ENCODE measurements at places on chromosomes 11 and 22.

GRCh38 chr11:119520400-119520799 is 97.4 kb upstream of the THY1 start:
- DNase-seq = no peak

DNA sequence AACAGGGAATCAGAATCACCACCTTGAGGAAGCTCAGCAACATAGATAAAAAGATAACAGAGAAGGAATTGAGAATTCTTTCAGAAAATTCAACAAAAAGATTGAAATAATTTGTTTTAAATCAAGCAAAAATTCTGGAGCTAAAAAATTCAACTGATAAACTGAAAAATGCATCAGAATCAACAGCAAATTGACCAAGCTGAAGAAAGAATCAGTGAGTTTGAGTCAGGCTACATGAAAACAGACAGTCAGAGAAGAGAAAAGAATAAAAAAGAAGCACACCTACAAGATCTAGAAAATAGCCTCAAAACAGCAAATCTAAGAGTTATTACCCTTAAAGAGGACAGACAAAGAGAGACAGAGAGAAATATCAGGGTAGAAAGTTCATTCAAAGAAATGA is 28.8 kb downstream of the BTG4 start:
- no peak for DNase-seq

- no peak for DNase-seq
These were observed 49.5 kb upstream of the HSPA8 start for GRCh38 chr11:123111465-123111864.

GRCh38 chr22:27337676-27338075 is 463.9 kb downstream of the MN1 start:
- no peak for DNase-seq

- DNase-seq = no peak
These were observed 17.9 kb upstream of the KCNQ1OT1 start for GRCh38 chr11:2717561-2718325.

DNA sequence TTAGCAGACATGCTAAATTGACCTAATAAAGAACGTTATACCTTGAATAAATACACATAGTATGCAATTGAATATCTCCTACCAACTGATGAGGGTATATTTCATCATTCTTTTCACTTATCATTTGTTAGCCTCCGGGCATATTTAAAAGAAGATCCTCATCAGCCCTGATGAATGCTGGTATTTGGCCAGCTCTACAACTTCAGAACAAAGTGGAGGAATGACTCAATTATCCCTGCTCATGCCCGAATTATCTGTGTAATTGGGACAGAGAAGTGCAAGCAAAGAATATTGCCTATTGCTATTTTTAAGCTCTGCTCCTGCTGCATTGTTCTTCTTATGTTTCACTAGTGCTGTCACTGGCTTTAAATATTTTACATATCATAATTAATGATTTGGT is 622.1 kb downstream of the METTL15 start:
- no peak for DNase-seq

GRCh38 chr11:69053546-69054396 is 5.0 kb downstream of the TPCN2 start:
- no peak for DNase-seq

DNA sequence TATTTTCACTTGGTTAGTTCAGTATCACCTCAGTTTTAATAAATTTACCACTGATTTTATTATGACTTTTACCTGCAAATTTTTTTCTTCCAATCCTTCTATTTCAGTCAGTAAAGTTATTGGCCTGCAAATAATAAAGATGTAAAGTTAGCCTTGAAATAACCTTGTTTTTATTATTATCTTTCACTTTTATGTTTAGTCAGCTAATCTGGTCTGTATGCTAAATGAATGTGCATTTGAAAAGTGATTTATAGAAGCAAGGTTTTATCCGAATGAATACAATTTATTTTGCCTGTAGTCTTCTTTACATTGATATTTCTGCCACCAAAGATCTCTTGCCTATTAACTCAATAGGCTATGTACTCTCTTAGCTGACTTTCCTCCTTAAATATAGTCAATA is 425.7 kb downstream of the CNTN5 start:
- DNase-seq = no peak

DNA sequence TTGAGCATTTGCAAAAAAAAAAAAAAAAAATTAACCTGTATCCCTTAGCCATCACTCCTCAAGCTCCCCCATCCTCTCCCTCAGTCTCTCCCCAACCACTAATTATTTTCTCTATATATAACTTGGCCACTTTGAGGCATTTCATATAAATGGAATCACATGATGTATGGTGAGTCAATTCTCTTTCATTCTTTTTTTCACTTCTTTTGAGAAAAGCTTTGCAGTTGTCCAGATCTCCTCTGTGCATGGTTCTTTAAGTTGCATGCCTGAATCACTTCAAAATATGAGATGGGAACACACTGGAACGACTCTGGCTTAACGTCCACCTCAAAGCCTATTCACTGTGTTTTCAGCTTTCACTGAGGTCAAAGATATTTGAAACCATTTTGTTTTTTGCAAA is 40.7 kb downstream of the SHANK2 start:
- no peak for DNase-seq

DNA sequence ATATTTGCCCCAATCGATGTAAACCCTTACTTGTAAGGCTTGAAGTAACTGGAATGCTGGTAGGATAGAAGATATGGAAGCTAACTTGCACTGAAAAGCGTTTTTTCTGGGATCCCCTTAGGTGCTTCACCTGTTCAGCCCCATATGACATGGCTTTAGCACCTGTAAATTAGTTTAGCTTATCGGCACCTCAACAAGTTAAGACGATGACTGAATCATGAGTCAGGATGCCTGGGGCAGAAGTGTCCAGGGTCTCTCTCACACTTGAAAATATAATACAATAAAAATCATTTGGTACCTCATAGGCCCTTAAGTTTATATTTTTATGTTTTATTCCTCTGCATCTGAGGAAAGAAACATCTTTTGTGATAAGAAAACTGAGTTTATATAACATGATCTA is 409.2 kb upstream of the LRRC4C start:
- DNase-seq = no peak

GRCh38 chr11:36073411-36074203 is 129.7 kb downstream of the LDLRAD3 start:
- no peak for DNase-seq

GRCh38 chr11:65454696-65455456 is 32.3 kb downstream of the NEAT1 start:
- DNase-seq = peak; percentile 63

DNA sequence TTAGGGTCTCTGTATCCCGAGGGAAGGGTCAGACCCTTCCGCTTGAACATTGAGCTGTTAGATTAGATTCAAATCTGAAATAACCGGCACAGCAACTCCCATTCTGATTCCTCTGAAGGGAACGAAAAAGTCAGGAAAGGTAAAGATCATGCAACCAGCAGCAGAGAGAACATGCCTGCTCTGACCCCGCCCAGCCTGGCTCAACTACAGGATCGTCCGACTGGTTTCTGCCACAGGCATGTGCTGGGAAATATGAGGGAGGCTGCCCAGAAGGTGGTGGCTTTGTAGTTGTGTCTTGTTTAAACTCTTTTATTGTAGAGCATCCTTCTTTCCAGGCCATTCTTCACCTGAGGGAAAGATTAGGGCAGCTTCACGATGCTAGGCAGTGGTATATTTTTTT is 5.0 kb upstream of the MTNR1B start:
- DNase-seq = no peak

DNA sequence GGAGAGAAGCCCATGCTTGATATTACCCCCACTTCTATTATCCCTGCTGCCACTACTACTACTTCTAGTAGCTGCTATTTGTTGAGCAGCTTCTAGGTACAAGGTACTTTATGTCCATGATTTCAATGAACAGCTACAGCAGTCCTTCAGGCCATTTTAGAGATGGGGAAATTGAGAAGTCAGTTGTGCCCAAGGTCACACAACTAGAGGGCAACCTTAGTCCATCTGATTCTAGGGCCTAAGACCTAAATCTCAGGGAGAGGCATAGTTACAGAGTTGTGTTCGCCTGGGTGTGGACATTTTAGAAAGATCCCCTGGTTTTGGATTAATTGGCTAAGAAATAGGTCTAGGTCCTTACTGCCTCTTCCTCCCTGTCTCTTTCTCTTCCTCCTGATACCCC is 52.3 kb downstream of the MICAL2 start:
- DNase-seq = no peak

GRCh38 chr11:86134580-86135318 is 65.9 kb upstream of the PICALM start:
- no peak for DNase-seq

GRCh38 chr11:96614846-96615245 is 225.0 kb downstream of the JRKL start:
- DNase-seq = no peak

GRCh38 chr22:40602231-40602630 is 34.3 kb downstream of the MRTFA start:
- no peak for DNase-seq

- no peak for DNase-seq
These were observed 31.1 kb upstream of the WT1 start for GRCh38 chr11:32466279-32466915.

DNA sequence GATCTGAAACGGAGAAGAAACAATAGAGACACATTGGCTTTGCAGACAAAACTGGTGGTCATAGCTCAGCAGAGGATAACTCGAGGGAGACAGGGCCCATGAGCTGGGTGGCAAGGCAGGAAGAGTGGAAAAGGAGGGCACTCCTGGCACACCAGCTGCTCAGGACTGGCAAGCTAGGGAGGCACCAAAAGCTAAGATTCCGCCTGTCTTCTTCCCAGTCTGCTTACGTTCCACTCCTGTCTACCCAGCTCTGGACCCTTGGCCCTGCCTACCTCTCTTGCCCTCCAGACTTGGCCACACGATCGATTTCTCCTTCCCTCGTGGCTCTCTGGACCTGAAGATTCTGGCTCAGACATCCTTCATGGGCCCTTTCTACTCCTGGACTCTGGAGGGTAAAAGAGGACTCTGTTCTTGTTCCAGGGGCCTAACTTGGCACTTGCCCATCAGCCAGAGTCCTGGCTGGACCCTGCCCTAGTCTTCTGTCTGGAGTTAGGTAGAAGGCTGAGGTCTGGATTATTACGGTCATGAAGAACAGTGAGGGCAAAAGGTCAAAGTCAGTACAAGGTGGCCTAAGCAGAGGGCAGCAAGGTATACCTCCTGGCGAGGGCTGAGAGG is 115.2 kb upstream of the PITPNB start:
- DNase-seq = no peak

GRCh38 chr11:129973809-129974208 is 28.8 kb downstream of the PRDM10 start:
- DNase-seq = no peak

DNA sequence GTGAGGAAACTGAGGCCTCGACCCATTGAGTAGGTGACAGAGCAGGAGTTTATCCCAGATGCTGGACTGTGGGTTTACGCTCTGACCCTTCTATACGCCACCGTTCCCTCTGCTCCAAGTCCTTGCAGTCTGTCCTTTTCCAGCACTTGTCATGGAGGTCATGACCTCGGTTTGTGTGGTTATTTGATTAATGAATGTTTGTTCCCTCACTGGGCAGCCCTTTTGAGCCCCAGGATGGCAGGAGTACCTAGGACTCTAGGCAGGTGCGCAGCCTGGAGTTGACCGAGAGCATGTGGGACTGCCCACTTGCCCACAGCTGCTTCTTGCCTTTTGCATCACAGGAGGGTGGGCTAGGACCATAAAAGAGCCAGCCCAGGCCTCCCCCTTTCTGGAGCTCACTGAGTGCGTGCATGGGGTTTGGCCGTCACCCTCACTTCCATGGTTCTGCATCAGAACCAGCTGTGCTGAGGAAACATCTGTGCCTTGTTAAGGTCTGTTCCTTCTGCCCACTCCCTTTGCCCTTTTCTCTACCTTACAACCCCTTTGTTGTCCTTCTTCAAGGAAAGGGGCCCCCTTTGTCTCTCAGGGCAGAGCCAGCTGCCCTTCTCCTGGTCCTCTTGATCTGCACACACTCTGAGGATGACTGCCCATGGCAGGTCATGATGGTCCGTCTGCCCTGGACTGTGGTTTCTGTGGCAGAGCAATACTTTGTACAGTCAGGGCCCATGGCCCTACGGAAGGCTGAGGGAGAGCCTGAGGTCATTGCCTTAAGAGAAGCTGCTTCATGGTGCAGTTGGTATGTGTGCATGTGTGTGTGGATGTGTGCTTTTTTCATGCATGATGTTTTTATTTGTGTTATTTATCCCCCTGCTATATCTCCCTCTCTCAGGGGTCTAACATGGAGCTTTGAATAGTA is 38.2 kb downstream of the BMAL1 start:
- DNase-seq = no peak

GRCh38 chr11:417652-418342 is 3.0 kb upstream of the SIGIRR start:
- no peak for DNase-seq

- DNase-seq = no peak
These were observed 41.5 kb upstream of the CNTN5 start for GRCh38 chr11:98979205-98979604.

DNA sequence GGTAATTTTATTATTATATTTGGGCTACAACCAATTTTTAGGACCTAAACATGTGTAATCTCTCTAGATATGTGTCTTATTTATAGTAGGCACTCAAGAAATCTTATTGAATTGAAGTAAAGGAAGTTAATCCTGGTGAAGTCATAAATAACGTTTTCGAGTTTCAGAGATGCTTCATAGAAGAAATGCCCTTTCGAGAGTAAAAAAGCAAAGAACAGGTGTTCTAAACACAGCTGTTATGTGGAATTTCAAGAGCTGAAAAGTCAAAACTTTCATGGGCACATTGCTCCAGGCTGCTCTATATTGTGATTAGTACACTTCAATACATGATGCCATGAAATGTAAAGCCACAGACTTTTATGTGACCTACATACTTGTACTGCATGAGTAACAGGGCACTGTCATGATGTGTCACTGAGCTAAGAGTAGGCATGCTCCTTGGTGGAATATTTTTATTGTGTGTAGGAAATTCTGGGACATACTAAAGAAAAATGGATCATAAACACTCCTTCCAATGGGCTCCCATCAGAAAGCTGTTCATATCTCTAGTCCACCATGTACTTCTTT is 7.2 kb upstream of the ELMOD1 start:
- DNase-seq = no peak

GRCh38 chr22:35039625-35040024 is 26.3 kb upstream of the ISX start:
- DNase-seq = no peak

Data from activated T-cell treated with anti-CD3 and anti-CD28 coated beads for 4 hours (primary cell).